ENCODE measurements at places on chromosomes 16 and 17. TPM values are rescaled to one million over a fixed set of nuclear protein-coding genes. Genes with fewer than 3 reads are reported as not detected.

GRCh38 chr17:81335773-81336157 is 40.7 kb upstream of the SLC38A10 start:
- DNase-seq: no peak

Gene KRTAP3-1
- not detected for total RNA-seq

DNA sequence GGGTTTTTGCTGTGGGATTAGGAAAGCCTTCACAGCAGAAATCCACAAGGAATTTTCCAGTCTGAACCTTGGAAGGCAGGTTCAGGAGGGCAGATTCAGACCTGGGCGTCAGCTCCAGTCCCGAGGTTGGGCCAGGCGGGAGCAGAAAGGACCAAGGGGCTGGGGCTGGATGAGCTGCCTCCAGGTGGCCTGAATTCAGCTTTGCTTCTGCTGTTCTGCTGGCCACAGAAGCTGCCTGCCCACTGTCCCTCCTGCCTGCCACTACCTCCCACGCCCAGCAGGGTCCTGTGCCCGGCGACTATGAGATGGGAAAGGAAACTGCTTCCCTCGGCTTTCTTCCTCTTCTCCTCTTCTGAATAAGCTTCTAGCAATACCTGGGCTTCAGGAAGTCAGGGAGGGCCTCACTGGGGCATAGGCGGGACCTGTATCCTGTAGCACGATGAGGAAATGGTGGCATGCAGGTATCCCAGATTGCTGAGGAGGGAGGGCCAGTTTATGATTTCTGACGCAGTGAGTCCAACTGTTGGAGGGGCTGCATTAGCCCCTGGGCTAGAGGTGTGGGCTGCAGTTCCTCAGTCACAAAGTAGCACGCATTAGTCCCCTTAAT is 18.4 kb downstream of the TBX4 start:
- no peak for DNase-seq

- DNase-seq: no peak
Measured at GRCh38 chr16:77951788-77952187, 70.6 kb upstream of the CLEC3A start.

Gene MFAP4
- 315 TPM for total RNA-seq

DNA sequence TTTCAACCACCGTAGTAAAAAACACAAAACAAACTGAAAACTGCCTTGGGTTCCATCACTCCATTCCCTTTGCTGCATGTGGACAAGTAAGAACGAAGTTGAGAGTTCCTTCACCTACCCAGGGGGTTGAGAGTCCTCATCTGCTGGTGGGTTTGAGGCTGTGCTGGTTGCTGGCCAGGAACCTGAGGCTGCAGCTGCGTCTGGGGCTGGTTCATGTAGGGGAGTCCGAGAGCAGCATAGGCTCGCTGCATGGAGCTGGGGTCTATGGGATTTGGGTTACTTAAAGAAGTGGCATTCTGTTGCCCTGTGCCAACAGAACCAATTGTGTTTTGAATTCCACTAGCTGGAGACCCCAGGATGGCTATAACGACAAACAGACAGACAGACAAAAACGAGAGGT is 65.2 kb upstream of the TRAP1 start:
- DNase-seq: no peak

- no peak for DNase-seq
Measured at GRCh38 chr17:13753771-13754170, 152.0 kb upstream of the HS3ST3A1 start.

Data from esophagus muscularis mucosa (tissue), 4 donors.